ENCODE measurements at places on chromosomes 13 and 19.

- no peak for DNase-seq
These were observed 15.9 kb downstream of the MLLT1 start for GRCh38 chr19:6263735-6264444.

DNA sequence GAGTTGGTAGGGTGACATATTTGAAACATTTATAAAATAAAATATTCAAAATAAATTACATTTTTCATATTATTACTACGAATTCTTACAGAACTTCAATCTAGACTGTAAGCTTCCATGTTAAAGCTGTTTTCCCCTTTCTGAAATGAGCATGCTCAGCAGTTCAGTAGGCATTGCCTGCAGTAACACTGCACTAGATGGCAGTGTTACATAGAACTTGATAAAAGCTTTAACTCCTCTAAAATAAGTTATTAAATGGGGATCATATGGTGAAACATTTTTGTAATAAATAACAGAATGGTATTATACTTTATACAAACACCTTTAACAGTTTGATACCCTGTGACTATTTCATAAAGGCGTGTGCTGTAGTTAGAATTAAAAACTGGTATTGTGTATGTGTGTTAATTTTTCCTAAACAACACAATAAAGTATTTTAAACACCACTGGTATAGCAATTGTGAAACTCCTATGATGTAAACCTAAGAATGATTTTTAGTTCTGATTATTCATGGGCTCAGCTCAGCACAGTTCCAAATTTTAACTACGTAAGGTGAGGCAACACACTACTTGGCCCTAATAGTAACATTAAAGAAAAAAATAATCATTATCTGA is 11.6 kb upstream of the GPR18 start:
- DNase-seq = no peak

DNA sequence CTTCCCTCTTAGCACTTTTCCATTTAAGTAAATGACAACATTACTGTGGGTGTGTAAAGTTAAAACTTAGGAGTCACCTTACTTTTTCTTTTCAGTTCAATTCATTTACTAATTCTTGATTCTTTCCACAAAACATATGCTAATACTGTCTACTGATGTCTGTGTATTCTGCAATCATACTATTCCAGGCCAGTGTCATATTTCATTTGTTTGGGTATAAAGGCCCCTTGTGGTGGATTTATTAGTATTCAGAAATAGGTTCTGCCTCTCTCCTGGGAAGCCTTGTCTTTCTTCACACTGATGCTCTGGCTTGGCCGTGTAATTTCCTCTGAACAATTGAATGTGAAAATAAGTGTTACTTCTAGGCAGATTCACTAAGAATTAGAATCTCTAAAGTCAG is 621.9 kb upstream of the SPRY2 start:
- no peak for DNase-seq

- DNase-seq = no peak
These were observed 561.0 kb downstream of the TBC1D4 start for GRCh38 chr13:74920920-74921319.

- no peak for DNase-seq
These were observed 28.7 kb upstream of the AMER2 start for GRCh38 chr13:25200783-25201182.

- no peak for DNase-seq
These were observed 1.1 kb downstream of the PRX start for GRCh38 chr19:40411958-40412499.

DNA sequence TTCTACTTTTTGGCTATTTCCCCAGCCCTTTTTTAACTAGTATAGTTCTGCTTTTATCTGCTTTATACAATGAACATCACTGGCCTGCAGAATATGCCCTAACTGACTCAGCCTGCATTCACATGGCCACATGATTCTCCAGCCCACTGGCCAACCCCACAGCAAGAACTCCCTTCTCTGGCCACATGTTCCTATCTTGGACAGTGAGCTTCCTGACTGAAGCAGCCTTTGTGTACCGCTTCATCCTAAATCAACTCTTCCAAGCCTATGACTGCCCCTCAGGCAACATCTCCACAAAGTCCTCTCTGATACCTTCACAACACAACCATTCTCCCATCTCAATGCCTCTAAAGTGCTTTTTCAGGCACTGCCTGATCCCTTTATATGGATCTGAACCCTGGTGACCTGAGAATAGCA is 214.1 kb downstream of the COL4A1 start:
- DNase-seq = no peak
